Osteocyte (in vitro differentiated cells): ENCODE measurements at places on chromosomes 4 and X. TPM values are rescaled to one million over a fixed set of nuclear protein-coding genes. Genes with fewer than 3 reads are reported as not detected.

GRCh38 chr4:145625677-145626622 is 6.8 kb downstream of the MMAA start:
- no peak for DNase-seq

DNA sequence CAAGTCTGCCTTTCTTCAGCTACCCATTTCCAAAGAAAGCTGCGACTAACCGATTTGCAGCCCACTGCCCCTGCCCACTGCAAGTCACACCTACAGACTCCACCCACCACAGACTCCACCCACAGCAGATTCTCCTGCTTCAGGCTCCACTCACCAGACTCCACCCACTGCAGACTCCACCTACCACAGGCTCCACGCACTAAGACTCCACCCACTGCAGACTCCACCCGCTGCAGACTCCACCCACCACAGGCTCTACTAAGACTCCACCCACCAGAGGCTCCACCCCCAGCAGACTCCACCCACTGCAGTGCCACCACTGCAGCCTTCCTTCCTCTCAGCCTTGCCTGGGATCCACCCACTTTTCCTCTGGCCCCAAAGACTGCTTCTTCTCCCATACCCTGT is 41.3 kb downstream of the ABLIM2 start:
- DNase-seq, result no peak

DNA sequence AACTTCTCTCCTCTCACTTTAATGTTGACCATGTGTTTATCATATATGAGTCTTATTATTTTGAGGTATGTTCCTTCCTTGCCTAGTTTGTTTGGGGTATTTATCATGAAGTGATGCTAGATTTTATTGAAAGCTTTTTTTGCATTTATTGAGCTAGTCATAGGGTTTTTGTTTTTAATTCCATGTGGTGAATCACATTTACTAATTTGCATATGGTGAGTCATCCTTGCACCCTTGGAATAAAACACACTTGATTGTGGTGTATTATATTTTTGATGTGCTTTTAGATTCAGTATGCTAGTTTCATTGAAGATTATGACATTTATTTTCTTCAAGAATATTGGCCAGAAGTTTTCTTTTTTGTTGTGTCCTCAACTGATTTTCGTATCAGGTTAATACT is 464.6 kb downstream of the PCDH18 start:
- no peak for DNase-seq

DNA sequence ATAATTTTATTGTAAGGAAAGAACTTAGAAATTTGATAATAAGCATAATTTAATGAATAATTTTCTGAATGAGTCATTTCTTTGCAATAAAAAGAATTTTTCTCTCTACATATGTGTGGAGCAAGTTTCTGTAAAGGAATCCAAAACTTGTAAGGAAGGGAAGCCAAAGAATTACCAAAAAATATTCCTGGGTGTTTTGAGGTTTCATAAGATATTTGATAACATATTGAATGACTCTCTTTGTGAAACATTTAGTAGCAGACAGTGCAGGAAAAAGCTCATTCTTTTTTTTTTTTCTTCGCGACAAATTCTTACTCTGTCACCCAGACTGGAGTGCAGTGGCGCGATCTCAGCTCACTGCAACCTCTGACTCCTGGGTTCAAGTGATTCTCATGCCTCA is 469.0 kb upstream of the MAGEB2 start:
- DNase-seq, result no peak

DNA sequence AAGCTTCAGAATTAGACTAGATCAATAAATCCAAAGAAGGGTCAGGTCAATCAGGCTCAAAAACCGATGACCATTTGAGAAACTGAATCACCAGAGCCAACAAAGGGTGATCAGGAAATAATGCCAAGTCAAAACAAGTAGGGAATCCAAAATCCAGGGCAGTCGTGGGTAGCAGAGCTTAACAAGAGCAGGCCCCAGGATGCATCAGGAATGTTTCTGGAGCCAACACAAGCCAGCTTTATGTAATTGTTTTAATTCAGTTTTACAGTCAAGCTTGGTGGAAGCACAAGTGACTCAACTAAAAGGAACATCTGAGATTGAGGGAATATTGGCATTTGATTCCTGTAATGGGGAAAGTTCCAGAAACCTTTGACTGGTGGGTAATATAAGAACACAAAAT is 237.9 kb upstream of the EDA2R start:
- no peak for DNase-seq

- no peak for DNase-seq
Measured at GRCh38 chr4:40246011-40246900, 49.4 kb downstream of the RHOH start.

DNA sequence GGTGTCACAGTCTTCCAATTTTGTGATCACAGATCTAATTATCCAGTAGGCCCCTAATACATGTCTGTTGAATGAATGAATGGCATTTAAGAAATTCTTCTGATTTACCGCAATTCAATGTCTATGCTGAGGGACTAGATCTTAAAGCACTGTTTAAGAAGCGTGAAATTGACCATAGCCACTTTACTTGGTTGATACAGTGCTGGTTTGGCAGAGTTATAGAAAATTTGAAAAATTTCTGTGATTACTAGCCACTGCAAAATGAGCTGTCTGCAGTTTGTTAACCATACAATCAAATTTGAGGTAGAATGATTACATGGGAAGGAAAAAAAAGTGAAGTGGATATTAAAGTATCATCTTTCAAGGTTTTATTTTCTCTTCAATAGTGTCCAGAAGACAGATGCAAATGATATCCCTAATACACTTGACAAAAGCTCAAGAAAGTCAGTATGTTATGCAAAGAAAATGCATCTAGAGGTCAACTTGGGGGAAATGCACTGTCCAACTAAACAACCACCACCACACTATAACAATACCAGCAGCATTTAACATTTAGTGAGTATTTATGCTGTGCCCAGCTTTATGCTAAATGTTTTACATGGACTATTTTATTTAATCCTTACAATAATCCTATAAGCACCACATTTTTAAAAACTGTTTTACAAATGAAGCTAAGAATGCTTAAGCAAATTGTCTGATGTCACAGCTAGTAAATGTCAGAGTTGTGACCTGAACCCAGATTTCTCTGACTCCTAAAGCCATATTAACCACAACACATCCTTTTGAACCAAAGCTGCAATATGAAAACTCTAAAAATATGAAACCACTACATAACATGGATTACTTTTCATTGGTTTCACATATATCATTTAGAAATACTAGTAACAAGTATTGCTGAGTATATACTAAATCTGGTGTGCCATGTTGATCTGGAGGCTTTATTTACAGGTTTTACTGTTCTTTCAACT is 217.9 kb upstream of the MAB21L2 start:
- no peak for DNase-seq

- no peak for DNase-seq
Measured at GRCh38 chr4:4735136-4735750, 124.2 kb upstream of the MSX1 start.

DNA sequence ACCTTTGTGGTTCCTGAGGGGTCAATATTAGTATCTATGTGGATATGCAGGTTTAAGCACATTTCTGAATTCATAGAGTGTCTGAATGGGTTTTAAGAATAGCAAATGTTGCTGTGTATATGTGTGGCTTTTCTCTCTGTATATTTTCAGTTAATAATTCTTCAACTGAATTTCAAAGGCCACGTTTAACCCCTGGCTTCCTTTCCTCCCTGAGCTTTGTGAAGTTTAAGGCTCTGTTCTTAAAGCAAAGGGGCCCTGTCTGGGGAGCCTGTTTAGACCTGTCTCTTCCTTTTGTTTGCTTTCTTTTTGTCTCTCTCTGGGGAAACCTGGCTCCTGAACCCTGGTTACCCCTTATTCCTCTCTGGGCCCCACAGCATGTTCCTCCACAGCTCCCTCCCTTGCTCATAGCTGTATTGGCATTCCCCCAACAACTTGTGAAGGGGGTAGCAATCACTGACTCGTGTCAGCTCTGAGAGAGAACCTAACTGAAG is 139.1 kb downstream of the COL4A6 start:
- DNase-seq, result no peak

DNA sequence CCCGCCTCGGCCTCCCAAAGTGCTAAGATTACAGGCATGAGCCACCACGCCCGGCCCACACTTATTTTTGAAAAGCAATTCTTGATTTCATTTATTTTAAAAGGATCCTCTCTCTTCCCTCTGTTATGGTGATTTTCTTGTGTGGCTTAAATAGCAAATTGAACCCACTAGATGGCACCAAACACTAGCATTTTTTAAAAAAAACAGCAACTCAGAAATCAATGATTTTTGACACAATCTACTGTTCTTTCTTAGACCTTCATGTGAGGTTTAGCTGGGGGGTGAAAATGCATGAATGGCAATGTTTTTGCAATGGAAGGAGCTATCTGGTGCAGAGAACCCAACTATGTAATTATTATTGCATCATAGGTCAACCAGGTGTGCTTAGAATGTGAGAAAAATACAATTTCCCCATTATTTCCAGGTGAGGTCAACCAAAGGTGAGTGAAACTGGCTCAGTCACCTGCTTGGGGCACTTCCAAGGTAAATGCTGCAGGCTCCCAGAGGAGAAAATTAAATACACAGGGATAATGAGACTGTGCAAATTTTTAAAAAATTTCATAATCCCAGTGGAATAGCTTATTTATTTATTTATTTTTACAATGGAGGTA is 226.7 kb upstream of the PRKX start:
- no peak for DNase-seq

GRCh38 chr4:121278811-121279368 is 101.9 kb downstream of the QRFPR start:
- no peak for DNase-seq

- DNase-seq, result no peak
Measured at GRCh38 chrX:29231800-29232199, 644.6 kb downstream of the IL1RAPL1 start.

DNA sequence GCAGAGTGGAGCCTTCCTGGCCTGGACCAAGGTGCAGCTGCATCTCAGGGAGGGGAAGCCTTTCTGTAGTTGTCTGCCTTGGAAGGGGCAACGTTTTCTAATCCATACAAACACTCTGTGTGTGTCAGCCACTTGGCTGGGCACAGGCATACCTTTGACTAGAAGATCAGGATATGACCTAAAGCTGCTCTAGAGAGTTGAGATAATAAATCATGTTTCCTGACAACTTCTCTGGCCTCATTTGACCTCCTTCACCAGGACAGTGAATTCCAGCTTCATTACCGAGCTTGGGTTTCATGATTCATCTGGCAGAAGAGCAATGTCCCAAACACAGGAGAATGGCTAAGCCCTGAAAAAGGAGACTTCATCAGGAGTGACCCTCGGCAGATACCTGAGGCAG is 89.6 kb upstream of the KIT start:
- DNase-seq, result no peak

DNA sequence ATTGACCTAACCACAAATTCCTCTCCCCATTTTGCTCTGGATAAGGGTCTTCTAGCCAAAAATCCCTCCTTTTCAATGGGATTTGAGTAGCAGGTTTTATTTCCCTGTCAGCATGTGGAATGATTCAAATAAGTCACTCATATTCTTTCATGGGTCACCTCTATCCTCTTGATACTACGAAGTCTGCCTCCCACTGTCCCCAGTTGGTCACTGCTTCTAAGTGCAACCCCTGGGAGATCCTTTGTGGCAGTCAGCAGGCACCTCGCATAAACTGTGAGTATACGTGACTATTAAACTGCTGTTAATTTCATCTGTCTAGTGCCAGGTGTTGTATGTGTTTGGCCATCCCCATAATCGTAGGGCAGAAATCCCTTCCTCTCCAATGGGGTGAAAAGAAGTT is 1667.9 kb upstream of the PCDH7 start:
- DNase-seq, result no peak

- no peak for DNase-seq
Measured at GRCh38 chr4:183183906-183184535, 85.0 kb downstream of the WWC2 start.

- DNase-seq, result no peak
Measured at GRCh38 chrX:17547658-17548057, 172.7 kb downstream of the NHS start.

DNA sequence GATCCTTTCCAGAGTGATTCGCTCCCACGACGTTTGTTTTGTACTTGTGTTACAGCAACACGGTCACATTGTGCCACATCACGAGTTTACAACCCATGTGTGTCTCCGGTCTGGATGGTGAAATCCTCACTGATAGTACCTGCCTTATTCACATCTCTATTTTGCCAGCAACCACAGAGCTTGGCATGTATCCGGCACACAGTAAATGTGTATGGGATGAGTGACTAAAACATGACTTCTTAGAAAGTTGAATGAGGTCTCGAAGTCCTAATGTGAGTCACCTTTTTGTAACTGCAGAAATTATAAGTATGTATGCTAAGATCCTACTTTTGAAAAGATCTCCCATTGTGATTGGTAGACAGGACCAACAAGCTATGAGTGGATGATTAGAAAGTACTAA is 7.5 kb downstream of the STOX2 start:
- DNase-seq, result no peak

GRCh38 chr4:15781427-15782095 is 3.4 kb downstream of the CD38 start:
- no peak for DNase-seq

- no peak for DNase-seq
Measured at GRCh38 chr4:102501447-102501696, 213 bp downstream of the NFKB1 start.

- DNase-seq, result no peak
Measured at GRCh38 chr4:2451036-2451520, 17.8 kb upstream of the RNF4 start.

- no peak for DNase-seq
Measured at GRCh38 chr4:185062606-185063005, 44.3 kb downstream of the HELT start.

GRCh38 chr4:146271466-146271865 is 57.1 kb downstream of the REELD1 start:
- no peak for DNase-seq

- DNase-seq, result peak; percentile 84
Measured at GRCh38 chr4:108762559-108763225, at the start of gene ETNPPL. Gene ETNPPL (minus strand): TSS chr4:108763053. CDS start chr4:108762898, 155 bp downstream.

- no peak for DNase-seq
Measured at GRCh38 chr4:174490451-174490961, 31.8 kb downstream of the HPGD start.

ENOX2 gene
- total RNA-seq, result 13.6 and 13.9 TPM in 2 replicates

TAB3 gene
- 12.2 and 13.3 TPM in 2 replicates for total RNA-seq

TIMP1 gene
- 403 and 405 TPM in 2 replicates for total RNA-seq

GEMIN8 gene
- total RNA-seq, result 20.0 and 22.9 TPM in 2 replicates

UPF3B gene
- total RNA-seq, result 8.3 and 12.4 TPM in 2 replicates

PGM2 gene
- 19.8 and 25.8 TPM in 2 replicates for total RNA-seq

TSR2 gene
- 25.2 and 29.1 TPM in 2 replicates for total RNA-seq

FBXL5 gene
- total RNA-seq, result 54.0 and 54.9 TPM in 2 replicates

LINC00632 gene
- total RNA-seq, result 266 and 291 TPM in 2 replicates

GPR50 gene
- not detected in 2 replicates for total RNA-seq

FGA gene
- total RNA-seq, result not detected in 2 replicates

HELQ gene
- total RNA-seq, result 18.4 and 19.9 TPM in 2 replicates

MSANTD1 gene
- 0.83 and 1.1 TPM in 2 replicates for total RNA-seq

EIF2S3 gene
- 360 and 369 TPM in 2 replicates for total RNA-seq

VCX3B gene
- total RNA-seq, result not detected in 2 replicates

SPP1 gene
- total RNA-seq, result 5.6 and 6.5 TPM in 2 replicates

MAGEH1 gene
- 9.1 and 10.0 TPM in 2 replicates for total RNA-seq
